ENCODE measurements at places on chromosomes 13 and 19.

GRCh38 chr13:44131069-44131614, 242.5 kb upstream of the SERP2 start:
- no peak for DNase-seq

GRCh38 chr13:30132623-30133553, 174.5 kb downstream of the KATNAL1 start:
- peak; percentile 78 for DNase-seq

DNA sequence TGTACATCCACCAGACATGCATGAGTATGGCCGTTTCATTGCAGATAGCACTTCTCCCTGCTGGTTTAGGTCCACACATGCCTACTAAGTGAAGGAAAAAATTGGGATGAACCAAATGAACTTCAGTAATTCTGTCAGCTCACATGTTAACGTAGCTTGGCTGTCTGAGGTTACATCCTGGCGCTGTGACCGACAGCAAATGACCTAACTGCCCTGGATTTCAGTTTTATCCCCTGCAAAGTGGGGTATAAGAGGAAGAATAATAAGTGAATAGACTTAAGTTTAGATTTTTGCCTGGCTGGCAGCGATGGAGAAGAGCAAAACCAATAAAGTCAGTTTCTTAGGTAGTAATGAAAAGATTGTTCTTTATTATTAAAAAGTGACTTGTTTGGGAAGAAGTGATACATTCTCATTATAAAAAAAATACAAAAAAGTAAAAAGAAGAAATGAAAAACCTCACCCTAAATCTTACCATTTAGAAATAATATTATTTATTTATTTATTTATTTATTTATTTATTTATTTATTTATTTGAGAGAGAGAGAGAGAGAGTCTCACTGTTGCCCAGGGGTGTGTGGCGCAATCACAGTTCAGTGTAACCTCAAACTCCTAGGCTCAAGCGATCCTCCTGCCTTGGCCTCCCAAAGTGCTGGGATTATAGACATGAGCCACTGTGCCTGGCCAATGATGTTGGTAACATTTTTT, 4.2 kb upstream of the RNF113B start:
- no peak for DNase-seq

DNA sequence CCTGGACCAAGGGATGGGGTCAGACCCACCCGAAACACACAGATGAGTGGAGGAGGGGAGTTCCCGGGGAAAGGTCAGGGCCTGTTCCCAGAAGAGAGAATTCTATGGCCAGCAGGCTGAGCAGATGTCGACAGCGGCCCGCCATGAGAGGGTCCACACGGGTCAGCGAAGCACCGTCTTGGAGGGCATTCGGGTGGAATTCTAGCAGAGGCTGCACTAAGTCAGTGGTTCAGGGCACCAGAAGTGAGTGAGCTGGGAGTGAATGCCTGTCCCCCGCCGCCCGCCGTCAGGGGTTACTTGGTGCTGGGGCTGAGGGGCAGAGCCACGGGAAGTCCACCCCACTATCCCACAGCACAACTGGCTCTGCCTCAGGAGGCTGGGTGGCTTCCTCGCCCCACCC, 96.2 kb upstream of the VSTM2B start:
- DNase-seq, result no peak

GRCh38 chr19:45152504-45153338, 8.1 kb downstream of the NKPD1 start:
- DNase-seq, result no peak

DNA sequence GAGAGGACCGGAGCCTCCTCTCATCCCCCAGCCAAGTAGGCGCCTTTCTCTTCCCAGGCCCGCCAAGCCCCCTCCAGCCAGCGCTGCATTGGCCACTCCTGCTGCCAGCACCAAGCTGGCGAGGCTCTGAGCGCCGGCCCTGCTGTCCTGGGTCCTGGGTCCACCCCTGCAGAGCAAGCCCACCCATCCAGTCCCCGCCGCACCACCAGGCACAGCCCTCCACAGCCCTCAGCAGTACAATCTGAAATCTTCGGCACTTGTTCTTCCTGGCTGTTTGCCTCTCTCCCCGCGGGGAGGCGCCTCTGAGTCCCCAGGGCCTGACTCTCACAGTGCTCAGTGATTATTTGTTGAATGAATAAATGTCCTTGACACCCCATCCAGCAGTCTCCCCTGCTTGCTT, 236.4 kb upstream of the SGCG start:
- no peak for DNase-seq

GRCh38 chr19:13579388-13580060, 73.2 kb upstream of the CACNA1A start:
- no peak for DNase-seq

- DNase-seq, result no peak
Observed at GRCh38 chr19:47544476-47544875, 28.5 kb downstream of the ZNF541 start.

GRCh38 chr13:91072486-91072885, 275.0 kb upstream of the MIR17HG start:
- DNase-seq, result no peak

GRCh38 chr19:10936661-10937084, 8.1 kb downstream of the TIMM29 start:
- peak; percentile 77 for DNase-seq
